ENCODE measurements at places on chromosomes 7 and 10. TPM values are rescaled to one million over a fixed set of nuclear protein-coding genes. Genes with fewer than 3 reads are reported as not detected.

FFAR4 gene
- total RNA-seq: not detected

- H3K4me3 ChIP-seq: no peak overlapping the region
- no peaks in the 10 kb centered on the region for H3K4me1 ChIP-seq
- no peak for DNase-seq
Measured at GRCh38 chr7:122467661-122468449, 163.3 kb upstream of the FEZF1 start.

DNA sequence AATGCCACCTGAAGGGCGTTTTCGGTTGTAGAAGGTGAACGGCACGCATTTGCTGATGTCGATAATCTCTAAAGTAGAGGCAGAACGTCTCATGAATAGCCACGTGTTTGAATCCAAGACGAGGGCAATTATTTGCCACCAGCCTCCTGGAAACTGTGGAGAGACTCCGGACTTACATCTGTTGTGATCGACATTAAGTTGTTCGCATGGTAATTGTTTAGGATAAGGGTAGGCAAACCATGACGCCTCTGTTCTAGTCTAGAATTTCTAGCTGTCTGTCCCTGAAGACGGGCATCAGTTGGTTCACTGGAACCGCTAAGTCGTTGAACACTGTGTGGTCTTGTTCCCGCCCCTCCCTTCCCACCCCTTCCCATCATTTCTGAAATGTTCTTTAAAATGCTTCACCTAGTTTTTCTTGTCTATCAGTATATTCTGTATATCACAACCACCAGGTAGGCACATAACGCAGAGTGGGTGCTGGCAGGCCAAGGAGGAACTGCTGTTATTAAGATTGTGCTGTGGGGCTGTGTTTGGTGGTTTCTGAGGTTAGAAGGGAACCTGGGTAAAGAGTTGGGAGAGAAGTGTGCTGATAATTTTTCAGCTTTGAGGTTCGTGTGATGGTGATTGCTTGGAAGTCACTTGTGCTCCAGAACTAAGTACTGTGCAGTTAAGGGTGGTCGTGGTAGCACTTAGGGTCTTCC lies 1.2 kb downstream of the UBE3C start:
- H3K4me3 ChIP-seq: peak overlapping the region; percentile 98
- H3K27me3 ChIP-seq: no peaks in the 10 kb centered on the region
- DNase-seq: peak; percentile 46
- peak overlapping the region; percentile 75 for H3K27ac ChIP-seq
- peaks cover 19% of the 10 kb centered on the region for H3K4me1 ChIP-seq
- no peaks in the 10 kb centered on the region for H3K36me3 ChIP-seq

DNA sequence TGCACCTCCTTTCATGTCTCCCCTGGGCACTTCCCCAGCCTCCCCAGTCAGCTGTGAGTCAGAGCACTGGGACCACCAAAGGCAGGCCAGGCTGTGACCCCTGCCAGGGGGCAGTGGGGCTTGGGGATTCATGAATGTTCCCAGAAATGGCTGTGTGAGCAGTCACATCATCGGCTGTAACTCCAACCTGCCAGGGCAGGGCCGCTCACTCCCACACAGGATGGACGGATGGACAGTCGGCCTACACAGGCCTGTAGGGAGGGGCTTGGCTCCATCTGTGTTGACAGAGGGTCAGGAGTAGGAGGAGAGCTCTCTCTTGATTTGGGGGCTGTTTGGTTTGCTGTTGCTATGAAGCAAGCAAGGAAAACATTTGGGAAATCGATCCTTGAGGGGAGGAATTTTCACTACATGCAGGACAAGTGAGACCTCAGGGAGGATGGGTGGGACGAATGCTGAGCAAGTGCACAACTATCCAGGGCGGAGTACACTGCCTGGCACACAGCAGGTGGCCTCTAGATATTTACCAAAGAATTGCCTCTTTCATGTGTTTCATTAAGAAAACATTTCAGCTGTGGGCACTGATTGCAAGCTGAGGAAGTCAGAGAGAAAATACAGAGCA lies 2.9 kb upstream of the IGFBP1 start:
- H3K4me3 ChIP-seq: no peak overlapping the region
- peaks cover 21% of the 10 kb centered on the region for H3K4me1 ChIP-seq
- DNase-seq: peak; percentile 33
- no peak overlapping the region for H3K27ac ChIP-seq
- H3K27me3 ChIP-seq: no peaks in the 10 kb centered on the region

- H3K27ac ChIP-seq: no peak overlapping the region
- peaks cover 14% of the 10 kb centered on the region for H3K4me1 ChIP-seq
- H3K36me3 ChIP-seq: no peaks in the 10 kb centered on the region
- DNase-seq: no peak
Measured at GRCh38 chr7:45886931-45887667, 1.2 kb upstream of the IGFBP1 start.
